ENCODE measurements at places on chromosomes 1 and 21. TPM values are rescaled to one million over a fixed set of nuclear protein-coding genes. Genes with fewer than 3 reads are reported as not detected.
A peak's percentile ranks its signal among the peaks of the same experiment; 100 is the strongest.

DNA sequence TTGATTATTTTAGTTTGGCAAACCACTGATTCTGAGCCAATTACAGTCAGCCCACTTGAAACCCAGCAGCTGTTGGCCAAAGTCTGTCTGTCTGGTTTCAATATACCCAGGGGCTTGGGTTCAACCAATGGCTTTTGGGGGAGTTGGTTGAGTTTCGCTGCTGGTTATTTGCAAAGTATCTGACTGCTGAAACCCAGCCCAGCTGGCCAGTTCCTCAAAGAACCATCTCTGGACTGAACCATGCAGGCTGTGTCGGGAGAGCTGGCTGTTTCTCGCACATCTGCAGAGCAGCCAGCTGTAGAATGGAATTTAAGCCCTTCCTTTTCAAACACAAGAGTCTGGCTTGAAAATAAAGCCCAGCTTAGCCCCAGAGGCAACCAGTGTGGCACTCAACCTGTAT, 66.0 kb upstream of the PAX7 start:
- no peaks in the 10 kb centered on the region for H3K27me3 ChIP-seq
- no peak overlapping the region for H3K27ac ChIP-seq
- no peaks in the 10 kb centered on the region for H3K4me1 ChIP-seq
- H3K36me3 ChIP-seq = no peaks in the 10 kb centered on the region
- H3K4me3 ChIP-seq = no peak overlapping the region
- no peak for DNase-seq

DNA sequence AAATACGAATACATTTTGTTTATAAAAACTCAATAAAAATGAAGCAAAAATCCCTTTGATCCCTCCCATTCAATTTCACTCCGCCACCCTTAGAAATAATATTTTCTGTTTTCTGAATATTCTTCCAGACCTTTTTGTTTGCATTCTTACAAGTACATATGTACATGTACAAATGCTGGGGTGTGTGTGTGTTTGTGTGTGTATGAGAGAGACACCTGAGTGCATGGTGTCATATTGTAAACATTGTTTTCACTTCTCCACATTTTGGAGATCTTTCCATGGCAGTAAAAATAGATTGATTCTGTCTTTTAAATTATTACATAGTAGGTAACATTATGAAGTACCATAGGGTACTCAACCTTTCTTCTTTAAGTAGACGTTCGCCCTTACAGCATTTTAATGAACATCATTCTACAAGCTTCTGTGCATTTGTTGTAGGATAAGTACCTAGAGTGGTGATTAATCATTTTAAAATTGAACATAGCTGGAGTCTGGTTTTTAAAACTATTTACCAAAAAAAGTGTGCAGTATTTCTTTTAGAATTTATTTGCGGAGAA, 1.3 kb upstream of the MPC2 start:
- DNase-seq = no peak
- peaks cover 33% of the 10 kb centered on the region for H3K4me1 ChIP-seq
- H3K36me3 ChIP-seq = no peaks in the 10 kb centered on the region
- peak overlapping the region; percentile 100 for H3K4me3 ChIP-seq

GRCh38 chr21:42864286-42864685, 15.1 kb downstream of the WDR4 start:
- DNase-seq = no peak
- no peak overlapping the region for H3K4me3 ChIP-seq
- H3K27ac ChIP-seq = no peak overlapping the region
- H3K4me1 ChIP-seq = no peaks in the 10 kb centered on the region
- H3K36me3 ChIP-seq = peaks cover 21% of the 10 kb centered on the region

DNA sequence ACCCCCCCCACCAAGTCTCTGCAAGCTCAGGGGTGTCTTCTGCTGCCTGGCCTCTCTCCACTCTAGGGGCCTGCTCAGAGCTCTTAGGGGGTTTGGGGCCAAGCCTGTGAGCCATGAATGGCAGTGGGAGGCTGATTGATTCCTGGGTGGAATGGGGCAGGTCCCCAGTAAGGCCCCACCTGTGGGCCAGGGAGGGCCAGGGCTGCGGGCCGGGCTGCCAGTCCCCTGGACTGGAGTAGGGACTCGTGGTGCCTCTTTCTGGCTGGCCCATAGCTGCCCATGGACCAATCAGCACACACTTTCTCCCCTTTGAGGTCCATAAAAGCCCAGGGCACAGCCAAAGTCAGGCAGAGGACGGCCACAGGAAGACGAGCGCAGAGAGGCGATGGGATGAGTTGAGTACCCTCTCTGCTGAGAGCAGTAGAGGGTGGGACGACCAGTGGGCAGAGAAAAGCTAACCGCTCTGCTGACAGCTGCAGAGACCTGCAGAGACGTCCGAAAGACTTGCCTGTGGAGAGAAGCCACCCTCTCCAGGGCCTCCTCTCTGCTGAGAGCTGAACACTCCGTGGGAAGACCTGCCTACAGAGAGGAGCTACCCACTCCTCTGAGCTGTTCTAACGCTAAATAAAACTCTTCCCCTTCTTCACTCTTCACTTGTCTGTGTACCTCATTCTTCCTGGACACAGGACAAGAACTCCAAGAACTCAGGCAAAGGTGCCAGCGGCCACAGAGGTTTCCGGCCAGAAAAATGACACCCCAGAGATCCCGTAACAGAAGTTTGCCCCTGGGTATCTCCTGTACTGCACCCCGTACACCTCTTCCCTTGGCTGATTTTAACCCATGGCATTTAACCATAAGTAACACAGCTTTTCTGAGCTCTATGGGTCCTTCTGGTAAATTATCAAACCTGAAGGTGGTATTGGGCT, 38.2 kb upstream of the TARDBP start:
- no peaks in the 10 kb centered on the region for H3K36me3 ChIP-seq
- peaks cover 4% of the 10 kb centered on the region for H3K27me3 ChIP-seq
- no peak overlapping the region for H3K27ac ChIP-seq
- DNase-seq = no peak
- no peaks in the 10 kb centered on the region for H3K4me1 ChIP-seq

- no peak for DNase-seq
- H3K4me1 ChIP-seq = no peaks in the 10 kb centered on the region
- no peak overlapping the region for H3K4me3 ChIP-seq
- H3K36me3 ChIP-seq = no peaks in the 10 kb centered on the region
- H3K27ac ChIP-seq = no peak overlapping the region
Observed at GRCh38 chr1:156152628-156153027, 757 bp upstream of the SEMA4A start.

CYP4B1 gene
- not detected for total RNA-seq

SLC45A1 gene
- 0.31 TPM for total RNA-seq

CD2 gene
- total RNA-seq = 353 TPM

DNA sequence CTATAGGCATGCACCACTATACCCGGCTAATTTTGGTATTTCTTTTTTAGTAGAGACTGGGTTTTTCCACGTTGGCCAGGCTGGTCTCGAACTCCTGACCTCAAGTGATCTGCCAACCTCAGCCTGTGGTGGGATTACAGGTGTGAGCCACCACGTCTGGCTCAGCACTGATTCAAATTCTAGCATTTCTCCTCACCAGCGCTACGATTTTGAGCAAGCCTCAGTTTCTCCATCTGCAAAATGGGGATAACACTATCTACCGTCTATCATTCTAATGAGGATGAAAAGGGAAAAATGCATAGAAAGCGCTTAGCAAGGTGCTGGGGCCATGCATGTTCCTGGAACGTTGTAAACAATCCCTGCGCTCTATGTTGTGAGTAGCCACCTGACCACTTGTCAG, 49.0 kb upstream of the DISP3 start:
- H3K27ac ChIP-seq = no peak overlapping the region
- peaks cover 6% of the 10 kb centered on the region for H3K4me1 ChIP-seq
- DNase-seq = no peak
- H3K4me3 ChIP-seq = no peak overlapping the region

- H3K27me3 ChIP-seq = no peaks in the 10 kb centered on the region
- DNase-seq = no peak
- H3K4me3 ChIP-seq = no peak overlapping the region
- H3K4me1 ChIP-seq = no peaks in the 10 kb centered on the region
- no peaks in the 10 kb centered on the region for H3K36me3 ChIP-seq
Observed at GRCh38 chr1:21865943-21866706, 54.1 kb downstream of the LDLRAD2 start.

GRCh38 chr21:27314131-27314530, 347.2 kb upstream of the ADAMTS5 start:
- H3K4me3 ChIP-seq = no peak overlapping the region
- no peaks in the 10 kb centered on the region for H3K4me1 ChIP-seq
- H3K27me3 ChIP-seq = no peaks in the 10 kb centered on the region
- no peaks in the 10 kb centered on the region for H3K36me3 ChIP-seq

LRRC71 gene
- not detected for total RNA-seq

GRCh38 chr1:156124557-156125483, 10.3 kb downstream of the LMNA start:
- H3K4me3 ChIP-seq = no peak overlapping the region
- no peaks in the 10 kb centered on the region for H3K27me3 ChIP-seq
- peak; percentile 81 for DNase-seq
- H3K4me1 ChIP-seq = peaks cover 73% of the 10 kb centered on the region

DNA sequence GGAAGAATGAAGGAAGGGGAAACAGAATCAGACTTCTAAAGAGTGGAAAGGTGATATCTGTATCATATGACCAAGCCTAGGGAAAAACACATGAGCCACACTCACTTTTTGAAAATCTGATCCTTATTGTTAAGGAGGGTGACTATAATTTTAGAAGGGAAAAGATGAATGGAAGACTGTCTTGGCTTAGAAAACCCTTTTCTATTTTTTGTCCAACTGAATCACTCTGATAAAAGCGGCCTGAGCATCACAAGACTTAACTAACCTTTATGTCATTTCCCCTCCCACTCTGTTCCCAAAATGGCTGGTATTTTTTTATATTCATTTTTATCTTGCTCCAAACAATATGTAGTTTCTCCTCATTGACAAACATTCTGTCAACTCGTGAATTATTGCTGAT, 169.8 kb downstream of the C1orf21 start:
- no peaks in the 10 kb centered on the region for H3K27me3 ChIP-seq
- H3K27ac ChIP-seq = no peak overlapping the region
- DNase-seq = no peak
- H3K36me3 ChIP-seq = no peaks in the 10 kb centered on the region
- no peaks in the 10 kb centered on the region for H3K4me1 ChIP-seq
- no peak overlapping the region for H3K4me3 ChIP-seq

DNA sequence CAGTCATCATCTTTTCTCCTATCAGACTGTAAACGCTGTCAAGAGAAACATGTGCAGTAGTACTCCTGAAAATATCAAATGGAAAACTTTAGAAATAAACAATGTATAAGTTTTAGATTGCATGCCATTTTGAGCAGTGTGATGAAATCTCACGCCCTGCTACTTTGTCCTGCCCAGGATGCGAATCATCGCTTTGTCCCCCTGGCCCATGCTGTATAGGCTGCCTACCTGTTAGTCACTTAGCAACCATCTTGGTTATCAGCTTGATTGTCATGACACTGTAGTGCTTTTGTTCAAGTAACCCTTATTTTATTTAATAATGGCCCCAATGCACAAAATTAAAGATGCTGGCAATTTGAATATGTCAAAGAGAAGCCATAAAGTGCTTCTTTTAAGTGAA, 363.0 kb downstream of the ZP4 start:
- H3K4me1 ChIP-seq = no peaks in the 10 kb centered on the region
- no peaks in the 10 kb centered on the region for H3K27me3 ChIP-seq
- no peak overlapping the region for H3K4me3 ChIP-seq

CFAP107 gene
- total RNA-seq = not detected

DNA sequence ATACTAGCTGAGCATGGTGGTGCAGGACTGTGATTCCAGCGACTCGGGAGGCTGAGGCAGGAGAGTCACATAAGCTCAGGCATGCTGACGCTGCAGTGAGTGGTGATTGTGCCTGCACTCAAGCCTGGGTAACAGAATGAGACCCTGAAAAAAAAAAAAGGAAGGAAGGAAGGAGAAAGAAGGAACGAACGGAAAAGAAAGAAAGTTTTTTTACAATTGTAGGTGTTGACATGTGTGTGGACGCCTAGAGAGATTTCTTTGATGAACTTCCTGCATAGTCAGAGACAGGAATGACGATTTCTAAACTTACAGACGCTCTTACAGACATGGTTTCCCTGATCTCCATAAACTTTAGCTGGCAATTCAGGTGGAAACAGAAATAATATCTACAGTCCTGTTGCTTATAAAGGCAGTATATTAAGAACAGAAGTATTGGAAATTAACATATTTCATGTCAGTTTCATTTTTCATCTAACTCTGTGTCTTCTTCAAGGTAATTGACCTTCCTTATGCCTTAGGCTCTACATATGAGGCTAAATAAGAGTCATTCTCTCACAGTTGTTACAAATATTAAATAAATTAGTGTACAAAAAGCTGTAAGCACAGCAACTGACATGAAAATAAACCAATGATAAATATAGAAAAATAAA, 4.1 kb downstream of the SAMSN1 start:
- peak overlapping the region; percentile 72 for H3K27ac ChIP-seq
- H3K4me1 ChIP-seq = peaks cover 20% of the 10 kb centered on the region
- peak; percentile 47 for DNase-seq
- H3K4me3 ChIP-seq = peak overlapping the region; percentile 65
- H3K36me3 ChIP-seq = no peaks in the 10 kb centered on the region
- no peaks in the 10 kb centered on the region for H3K27me3 ChIP-seq

DNA sequence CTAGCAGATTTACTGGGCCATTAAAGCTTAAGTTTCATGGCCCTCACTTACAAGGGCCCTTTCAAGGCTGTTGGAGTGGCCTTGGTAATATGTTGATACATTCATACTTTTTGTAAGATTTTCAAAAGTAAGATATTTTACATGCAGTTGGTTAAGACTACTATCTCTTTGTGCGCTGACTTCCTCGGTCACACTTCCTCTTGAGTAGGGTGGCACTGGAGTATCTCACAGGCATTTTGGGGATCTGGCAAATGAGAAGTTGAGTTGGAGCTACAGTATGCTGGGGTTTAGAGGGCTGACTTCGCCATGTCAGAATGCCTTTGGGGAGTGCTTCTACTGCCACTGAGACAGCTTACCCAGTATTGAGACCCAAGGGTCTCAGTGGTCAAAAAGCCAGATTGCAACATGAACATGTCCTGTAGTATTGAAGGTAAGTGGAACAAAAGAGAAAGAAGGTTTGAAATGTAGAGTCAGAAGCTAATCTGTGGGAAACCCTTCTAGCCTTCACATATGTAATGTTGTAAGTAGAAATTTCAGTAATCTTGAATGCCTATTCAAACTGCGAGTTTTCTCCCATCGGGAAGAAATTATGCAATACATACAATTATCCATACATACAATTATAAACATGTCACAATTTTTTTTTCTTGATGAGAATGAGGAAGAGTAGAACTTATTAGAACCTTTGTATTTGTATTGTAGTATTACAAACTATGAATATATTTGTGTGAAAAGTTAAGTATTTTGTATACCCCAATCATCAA, 32.3 kb upstream of the RALGPS2 start:
- no peak overlapping the region for H3K4me3 ChIP-seq
- H3K36me3 ChIP-seq = no peaks in the 10 kb centered on the region
- no peak for DNase-seq
- H3K4me1 ChIP-seq = no peaks in the 10 kb centered on the region
- no peak overlapping the region for H3K27ac ChIP-seq
